Muscle of arm (tissue), 14 donors: ENCODE measurements at places on chromosomes 7 and 10.

DNA sequence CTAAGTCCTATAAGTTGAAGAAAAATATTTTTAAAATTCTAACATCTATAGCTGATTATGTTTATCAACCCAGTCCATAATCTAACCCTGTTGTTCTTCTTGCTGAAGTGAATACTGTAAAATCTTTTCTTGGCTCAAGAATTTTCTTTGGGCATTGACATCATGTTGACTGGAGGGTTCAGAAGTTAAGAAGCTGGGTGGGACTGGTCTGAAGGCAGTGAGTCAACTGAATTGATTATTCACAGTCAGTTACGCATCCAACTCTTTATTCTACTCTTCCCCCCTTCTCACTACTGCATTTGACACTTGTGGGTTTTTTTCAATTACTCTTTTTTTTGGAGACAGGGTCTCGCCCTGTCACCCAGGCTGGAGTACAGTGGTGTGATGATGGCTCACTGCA lies 31.0 kb downstream of the DENND2A start:
- DNase-seq: no peak

DNA sequence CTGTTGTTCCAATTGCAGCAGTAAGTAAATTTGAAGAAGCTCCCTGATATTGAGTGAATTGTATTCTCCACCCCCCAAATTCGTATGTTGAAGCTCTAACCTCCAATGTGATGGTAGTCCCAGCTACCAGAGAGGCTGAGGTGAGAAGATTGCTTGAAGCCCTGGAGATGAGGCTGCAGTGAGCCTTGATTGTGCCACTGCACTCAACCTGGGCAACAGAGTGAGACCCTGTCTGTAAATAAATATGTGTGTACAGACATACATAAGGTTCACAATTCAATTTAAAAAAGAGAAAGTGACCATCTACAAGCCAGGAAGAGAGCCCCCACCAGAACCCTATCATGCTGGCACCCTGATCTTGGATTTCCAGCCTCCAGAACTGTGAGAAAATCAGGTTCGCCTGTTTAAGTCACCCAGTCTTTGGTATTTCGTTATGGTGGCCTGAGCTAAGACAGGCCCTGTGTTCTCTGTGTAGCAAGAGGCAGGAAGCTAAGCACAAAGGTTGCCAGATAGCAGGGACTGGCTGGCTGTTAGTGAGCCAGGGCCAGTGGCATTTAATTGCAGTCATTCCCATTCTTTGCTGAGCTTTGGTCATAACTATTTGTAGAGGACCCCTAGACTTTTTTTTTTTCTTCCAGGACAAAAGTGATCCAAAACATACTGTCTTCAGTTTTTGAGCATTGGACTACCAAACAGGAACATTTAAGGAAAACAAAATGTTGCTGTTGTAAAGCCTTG lies 45.6 kb downstream of the AUTS2 start:
- no peak for DNase-seq

DNA sequence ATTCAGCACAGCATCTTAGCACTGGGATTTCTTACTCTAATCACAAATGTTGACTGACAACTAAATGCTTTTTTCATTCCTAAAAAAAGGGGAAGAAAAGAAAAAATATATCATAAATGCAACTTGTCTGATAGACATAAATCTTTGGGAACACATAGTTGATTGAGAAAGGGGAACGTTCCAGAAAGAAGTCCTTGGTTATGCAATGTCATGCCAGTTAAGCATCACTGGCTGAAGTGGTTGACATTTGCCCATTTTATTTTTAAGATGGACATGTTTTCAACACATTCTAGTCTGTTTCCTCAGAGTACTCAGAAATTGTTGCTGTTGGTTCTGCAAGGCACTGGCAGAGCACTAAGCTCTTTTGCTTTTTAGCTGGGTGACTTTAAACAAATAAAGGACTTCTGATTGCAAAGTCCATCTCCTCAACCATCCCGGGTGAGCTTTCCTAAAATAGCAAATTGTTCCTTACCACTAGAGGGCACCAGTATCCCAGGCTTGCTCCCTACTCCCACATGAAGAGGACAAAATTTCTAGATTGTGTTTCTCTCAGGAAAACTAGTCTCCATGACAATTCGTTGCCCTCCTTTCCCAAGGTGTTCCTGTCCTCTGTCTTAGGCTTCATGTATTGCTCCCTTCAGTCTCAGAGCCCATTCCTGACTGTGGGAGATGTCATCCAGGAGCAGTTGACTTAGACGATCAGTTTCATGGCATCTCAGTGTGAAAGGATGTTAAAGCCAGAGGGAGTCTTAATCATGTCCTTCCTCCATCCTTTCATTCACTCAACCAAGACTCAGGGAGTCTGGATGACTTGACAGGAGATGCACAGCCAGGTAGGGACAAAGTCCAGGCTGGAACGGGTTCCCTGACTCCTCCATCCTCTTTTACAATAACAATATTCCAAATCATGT lies 23.9 kb downstream of the OPALIN start:
- DNase-seq: peak; percentile 20

- no peak for DNase-seq
Measured at GRCh38 chr7:111210996-111211395, 120.1 kb downstream of the LRRN3 start.

DNA sequence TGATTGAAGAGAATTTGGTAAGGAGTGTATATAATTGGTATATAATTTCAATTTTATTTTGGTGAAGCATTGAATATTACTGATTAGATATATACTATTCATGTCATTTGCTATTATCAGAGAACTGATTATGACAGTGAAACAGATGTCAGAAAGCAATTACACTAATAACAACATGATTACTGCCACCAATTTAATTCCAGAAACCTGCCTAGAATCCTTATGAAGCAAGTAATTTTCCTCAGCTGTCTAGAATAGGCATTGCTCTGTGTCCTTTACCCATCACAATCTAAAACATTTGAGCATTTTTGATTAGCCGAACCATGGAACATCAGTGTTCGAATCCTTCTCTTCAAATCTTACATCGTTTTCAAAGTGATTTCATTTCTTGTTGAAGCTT lies 24.5 kb downstream of the PLXDC2 start:
- DNase-seq: no peak

DNA sequence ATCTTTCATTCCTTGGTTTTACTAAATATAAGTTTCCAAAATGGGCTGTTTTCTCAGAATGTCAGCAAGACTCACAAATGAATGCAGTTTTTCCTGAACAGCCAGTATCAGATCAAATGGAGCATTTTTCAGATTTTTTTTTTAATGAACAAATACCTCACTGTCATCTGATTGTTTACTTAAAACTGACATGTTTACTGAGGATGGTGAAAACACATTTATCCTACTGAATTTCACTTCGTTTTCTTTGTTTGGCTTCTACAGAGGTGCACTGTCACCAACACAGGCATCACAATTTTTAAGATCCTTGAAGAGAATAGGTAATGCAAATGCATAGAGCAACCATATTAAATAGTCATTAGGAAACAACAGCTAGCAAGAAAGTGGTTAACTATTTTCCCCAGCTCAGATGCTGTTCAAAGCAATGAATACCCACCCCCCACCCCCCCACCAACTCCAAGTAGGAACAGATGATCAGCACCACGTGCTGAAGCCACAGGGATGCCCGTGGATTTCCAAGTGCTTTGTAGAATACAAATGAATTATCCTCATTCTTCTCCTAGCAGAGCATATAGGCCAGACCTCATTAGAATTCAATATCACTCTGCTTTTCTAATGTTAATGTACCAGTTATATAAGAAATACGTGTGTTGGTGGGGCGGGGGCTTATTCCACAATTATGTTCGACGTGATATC lies 205.9 kb downstream of the SKAP2 start:
- DNase-seq: no peak

DNA sequence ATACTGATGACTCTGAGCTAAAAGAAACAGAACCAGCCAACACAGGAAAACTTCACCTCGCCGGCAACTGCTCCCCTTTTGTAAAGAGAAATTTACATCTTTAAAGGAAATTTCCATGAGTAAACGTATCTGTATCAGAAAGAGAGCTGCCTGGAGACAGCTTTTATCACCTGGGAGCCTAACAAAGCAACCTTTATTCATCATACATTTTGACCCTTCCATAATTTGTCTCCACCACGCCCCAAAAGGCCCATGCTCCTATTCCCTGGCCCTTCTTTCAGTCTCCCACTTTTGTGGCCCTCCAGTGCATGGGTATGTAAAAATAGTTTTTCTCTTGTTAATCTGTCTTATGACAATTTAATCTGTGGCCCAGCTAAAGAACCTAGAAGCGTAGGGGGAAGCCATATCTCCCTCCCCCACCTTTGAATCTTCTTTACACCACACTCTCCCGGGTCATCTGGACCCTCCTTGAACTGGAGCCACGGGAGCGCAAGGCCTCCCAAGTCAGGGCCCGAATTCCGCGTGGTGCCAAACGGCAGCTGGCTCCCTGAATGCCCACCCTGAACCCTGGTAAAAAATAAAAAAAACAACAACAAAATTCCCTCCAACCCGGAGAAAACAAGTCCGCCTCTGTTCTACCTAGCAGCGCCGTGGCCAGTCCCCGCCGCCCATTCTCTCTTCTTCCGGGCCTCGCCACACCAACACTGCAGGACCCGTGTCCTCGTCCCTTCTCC lies 15.4 kb upstream of the FKBP9 start:
- peak; percentile 42 for DNase-seq

GRCh38 chr10:121598263-121599249 lies at the start of gene FGFR2:
Gene FGFR2, minus strand, starts transcription at chr10:121598444. Its CDS starts 4,627 bp downstream, at chr10:121593817.
- DNase-seq: peak; percentile 57

- DNase-seq: no peak
Measured at GRCh38 chr10:30036341-30036740, 23.0 kb downstream of the JCAD start.
